Fibroblast of skin of left quadriceps (primary cell): ENCODE measurements at places on chromosomes 12 and 14.
A peak's percentile ranks its signal among the peaks of the same experiment; 100 is the strongest.

- DNase-seq = no peak
These were observed 60.0 kb downstream of the PLEKHG7 start for GRCh38 chr12:92762773-92763172.

DNA sequence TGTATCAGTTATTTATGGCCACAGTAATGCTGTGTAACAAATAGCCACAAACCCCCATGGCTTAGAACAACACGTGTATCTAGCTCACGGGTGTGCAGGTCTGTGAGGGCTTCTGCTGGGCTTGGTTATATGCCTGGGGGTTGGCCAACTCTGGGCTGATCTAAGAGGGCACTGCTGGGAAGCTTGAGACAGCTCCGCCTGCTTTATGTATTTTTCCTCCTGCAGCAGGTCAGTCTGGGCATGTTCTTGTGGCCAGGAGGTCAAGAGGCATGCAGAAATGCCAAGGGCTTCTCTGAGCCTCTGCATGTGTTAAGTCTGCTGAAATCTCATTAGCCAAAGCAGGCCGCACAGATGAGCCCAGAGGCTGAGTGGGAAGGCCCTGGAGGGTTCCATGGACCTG lies 105.8 kb downstream of the ZNF664 start:
- no peak for DNase-seq

- DNase-seq = no peak
These were observed 91.8 kb upstream of the NPAS3 start for GRCh38 chr14:32846821-32847365.

DNA sequence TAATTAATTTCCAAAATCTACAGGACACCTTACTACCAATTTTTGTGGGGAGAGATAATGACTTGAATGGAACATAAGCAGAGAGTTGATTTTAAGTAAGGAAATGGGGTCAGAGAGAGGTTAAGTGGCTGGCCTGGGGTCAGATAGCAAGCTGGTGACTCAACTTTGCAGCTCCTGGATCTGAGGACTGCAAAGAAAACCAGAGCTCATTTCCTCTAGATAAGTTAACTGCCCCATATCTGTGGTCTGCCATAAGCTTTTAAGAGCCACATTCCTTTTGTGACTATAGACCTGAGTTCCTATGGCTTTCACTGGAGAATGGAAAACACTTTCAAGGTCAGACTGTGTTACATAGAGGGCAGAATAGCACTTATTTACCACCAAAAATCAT lies 201.2 kb upstream of the PRICKLE1 start:
- DNase-seq = no peak

GRCh38 chr12:101700299-101700820 lies 2.9 kb downstream of the CHPT1 start:
- no peak for DNase-seq

GRCh38 chr14:65658202-65658601 lies 245.7 kb downstream of the FUT8 start:
- peak; percentile 13 for DNase-seq

- DNase-seq = no peak
These were observed 34.2 kb upstream of the C14orf180 start for GRCh38 chr14:104545151-104545941.

GRCh38 chr14:91453744-91454143 lies 36.1 kb upstream of the CCDC88C start:
- DNase-seq = no peak

DNA sequence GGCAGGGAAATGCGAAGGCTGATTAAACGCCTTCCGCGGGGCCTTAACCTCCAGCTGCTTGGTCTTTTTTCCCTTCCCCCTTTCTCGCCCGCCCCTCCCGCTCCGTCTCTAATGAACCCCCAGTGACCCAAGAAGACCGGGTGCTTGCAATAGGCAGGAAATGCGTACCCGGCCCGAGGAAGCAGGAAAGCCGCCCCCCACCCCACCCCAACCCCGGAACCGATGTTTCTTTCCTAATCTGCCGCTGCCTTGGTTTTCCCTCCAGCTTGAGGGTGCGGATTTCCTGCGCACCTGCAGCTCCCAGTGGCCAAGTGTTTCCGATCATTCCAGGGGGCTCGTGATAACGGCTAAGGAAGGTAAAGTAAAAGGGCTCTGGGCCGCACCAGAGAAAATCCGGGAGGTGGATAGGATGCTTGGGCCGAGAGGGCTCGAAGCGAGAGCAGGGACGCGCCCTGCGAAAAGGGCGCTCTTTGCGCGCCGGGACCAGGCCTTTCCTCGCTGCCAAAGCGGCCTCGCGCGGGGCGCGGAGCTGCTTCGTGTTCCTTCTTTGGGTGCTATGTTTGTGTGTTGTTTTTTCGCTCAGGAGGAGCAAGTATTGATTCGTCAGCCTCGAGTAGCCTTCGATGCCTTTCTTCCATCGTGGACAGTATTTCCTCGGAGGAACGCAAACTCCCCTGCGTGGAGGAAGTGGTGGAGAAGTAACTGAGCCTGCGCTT lies 983 bp downstream of the MYF6 start:
- no peak for DNase-seq

- DNase-seq = peak; percentile 2
These were observed 242.0 kb downstream of the NEDD1 start for GRCh38 chr12:97148941-97149559.

GRCh38 chr14:99320621-99321235 lies 48.7 kb upstream of the BCL11B start:
- no peak for DNase-seq

DNA sequence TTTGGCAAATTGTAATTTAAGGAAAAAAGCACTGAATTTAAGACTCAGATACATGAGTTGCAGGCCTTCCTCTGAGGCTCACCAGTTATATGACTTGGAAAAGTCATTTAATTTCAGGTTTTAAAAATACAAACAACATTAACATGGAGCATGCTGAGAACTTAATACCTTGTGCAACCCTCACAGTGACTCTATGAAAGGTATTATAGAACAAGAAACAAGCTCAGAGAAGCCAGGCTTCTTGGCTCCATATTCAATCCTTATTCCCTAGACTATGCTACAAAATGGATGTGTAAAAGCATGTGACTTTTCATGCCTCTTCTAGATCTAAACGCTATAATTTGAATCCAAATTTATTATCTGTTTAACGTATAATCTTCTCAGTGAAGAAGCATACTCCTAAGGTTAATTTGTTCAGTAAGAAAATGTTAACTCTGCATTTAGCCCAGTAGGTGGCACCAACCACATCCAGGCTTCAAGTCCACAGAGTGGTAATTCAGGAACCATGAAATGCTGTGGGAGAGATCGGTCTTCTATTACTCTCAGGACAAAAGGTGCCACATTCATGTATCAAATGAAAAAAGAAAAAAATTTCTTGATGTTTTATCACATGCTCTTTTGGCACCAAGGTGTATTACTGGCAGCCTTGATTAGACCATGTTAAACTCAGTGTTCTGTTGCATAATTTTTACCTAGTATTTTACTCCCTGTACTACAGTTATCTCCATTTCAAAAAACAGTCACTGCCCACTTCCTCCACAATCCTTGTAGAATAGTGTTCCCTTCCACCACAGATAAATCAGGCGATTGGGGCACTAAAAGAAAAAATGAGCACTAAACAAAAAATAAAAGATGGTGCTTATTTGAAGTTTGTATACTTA lies 9.3 kb downstream of the CCDC196 start:
- peak; percentile 24 for DNase-seq

GRCh38 chr12:113826805-113827538 lies 139.2 kb downstream of the RBM19 start:
- DNase-seq = no peak

DNA sequence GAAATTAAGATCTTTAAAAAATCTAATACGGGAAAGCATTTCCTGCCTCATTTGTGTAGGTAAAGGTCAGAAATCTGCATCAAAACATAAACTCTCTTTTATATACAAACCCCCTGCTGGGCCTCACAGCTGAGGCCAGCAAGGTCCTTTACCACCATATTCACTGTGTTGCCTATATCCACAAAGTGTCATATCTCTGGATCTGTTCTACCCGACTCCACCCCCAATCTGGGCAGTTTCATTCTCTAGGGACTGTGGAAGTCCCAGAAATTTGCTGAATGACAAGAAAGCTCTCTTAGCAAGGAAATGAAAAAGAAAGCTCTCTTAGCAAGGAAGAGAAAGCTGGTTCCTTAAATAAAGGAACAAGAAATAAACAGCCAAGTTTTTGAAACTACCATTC lies 301.7 kb downstream of the KCNH5 start:
- DNase-seq = no peak

- no peak for DNase-seq
These were observed 32.8 kb upstream of the LUM start for GRCh38 chr12:91144053-91144452.

- DNase-seq = no peak
These were observed 9.0 kb upstream of the DCAF4 start for GRCh38 chr14:72917094-72917802.

DNA sequence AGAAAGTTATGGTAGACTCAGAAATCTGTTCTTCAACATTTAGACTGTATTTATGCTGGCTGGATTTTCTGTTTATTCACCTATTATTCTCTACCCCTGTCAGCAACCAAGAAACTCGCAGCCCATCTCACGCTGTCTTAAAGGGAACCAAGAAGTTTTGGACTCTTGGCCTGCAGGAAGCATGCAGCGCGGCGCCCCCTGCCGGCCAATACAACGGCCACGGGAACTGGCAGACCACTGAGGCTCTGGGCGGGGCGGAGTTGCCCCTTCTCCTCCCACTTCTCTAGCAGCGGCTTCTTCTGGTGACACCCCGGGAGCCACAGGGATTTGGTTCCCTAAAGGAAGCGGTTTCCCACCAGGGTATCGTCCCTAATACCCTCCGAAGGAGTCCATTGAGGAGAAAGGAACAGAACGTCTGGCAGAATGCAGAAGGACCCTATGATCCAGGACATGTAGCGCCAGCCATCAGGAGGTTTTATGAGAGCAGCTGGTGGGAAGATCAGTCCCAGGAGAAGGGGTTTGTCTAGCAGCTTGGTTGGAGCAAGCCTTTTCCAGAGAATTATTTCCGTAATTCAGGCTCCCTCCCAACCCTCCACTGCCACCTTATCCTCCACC lies 21.0 kb upstream of the RNASE2 start:
- no peak for DNase-seq

DNA sequence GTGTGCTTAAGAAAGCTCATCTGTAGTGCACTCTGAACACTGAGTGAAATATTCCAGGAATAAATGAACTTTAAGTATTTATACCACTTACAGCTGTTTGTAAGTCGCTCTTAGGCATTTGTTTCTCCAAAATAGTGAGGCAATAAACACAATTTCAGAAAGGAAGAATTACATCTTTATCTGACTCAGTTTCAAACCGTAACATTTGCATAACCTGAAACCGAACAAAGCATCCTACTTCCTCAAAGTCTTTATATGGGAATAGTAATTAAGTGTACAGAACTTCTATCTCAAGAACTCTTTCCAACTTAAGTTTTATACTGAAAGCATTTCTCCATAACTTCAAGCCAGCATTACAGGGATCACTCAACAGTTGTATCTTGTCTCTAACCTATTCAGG lies 58.4 kb downstream of the SOX5 start:
- no peak for DNase-seq
